ENCODE measurements at places on chromosomes 13 and 19.

- DNase-seq: no peak
These were observed 1314.9 kb downstream of the PCDH9 start for GRCh38 chr13:65915195-65915594.

- DNase-seq: no peak
These were observed 190.1 kb downstream of the GPC5 start for GRCh38 chr13:91588541-91588940.

GRCh38 chr13:100209857-100210825 is 121.2 kb downstream of the PCCA start:
- DNase-seq: no peak

DNA sequence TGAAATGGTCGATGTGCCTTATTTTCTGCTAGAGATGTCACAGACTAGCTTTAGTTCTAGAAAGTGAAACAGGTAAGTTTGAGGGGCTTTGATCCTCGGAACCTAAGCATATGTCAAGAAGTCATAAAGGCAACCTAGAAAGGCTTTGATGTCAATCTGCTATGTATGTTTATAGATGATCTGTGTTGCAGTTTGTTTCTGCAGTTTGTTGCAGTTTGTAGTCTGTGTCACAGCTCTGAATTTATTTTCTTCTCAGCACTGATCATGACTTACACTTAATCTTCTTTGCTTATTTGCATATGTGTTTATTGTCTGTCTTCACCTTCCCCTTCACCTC is 5.9 kb downstream of the LSM14A start:
- DNase-seq: no peak

DNA sequence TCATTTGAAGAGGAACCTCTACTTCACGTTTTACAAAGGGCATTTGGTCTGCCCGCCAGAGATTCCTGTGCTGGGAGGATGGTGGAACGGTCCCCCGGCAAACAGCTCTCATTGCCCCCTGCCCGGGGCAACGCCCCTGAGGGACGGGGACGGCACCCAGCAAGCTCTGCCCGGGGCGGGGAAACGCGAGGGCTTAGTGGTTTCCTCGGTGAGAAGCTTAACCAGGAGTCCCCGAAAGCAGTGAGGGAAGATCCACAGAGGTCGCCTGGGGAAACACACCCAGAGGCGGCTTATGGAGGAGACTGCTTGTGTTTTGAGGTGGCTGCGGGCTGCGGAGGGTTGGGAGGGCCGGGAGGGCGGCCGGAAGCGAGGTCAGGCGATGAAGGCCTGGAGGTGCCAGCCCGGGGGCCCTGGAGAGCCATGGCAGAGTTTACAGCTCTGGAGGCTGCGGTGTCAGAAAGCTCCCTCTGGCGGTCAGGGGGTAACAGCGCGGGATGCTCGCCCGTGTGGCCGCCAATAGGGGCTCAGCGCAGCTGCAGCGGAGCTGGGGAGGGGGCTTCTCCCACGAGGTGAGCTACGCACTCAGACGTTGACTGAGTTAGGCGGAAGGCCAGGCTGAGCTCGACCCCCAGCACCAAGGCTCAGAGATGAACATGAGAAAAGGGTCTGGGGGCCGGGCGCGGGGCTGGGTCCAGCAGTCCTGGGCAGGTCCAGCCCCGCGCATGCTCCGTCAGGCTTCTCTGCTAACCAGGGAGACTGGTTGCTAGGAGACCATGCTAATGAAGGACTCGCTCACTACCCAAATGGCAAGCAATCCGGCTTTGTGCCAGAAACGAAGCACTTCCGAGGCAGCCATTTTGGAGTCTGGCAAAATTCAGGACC is 652 bp upstream of the TPGS1 start:
- peak; percentile 95 for DNase-seq

GRCh38 chr13:50912851-50913250 is 3.3 kb downstream of the RNASEH2B start:
- DNase-seq: no peak

- DNase-seq: no peak
These were observed 15.0 kb upstream of the ZSCAN4 start for GRCh38 chr19:57653689-57654088.

GRCh38 chr13:113548778-113549621 is 35.6 kb upstream of the TFDP1 start:
- no peak for DNase-seq

- DNase-seq: peak; percentile 54
These were observed at the start of gene PLIN5 for GRCh38 chr19:4534836-4535658. TSS of gene PLIN5 (minus strand) at chr19:4535224. CDS start at chr19:4534074, 1,150 bp downstream.

- DNase-seq: no peak
These were observed 341.0 kb downstream of the DNAJC15 start for GRCh38 chr13:43364210-43365038.

GRCh38 chr19:32680986-32681385 is 5.3 kb downstream of the RGS9BP start:
- no peak for DNase-seq

- DNase-seq: no peak
These were observed 61.7 kb upstream of the MCF2L start for GRCh38 chr13:112907286-112907685.

GRCh38 chr19:18220632-18221275 is 5.5 kb downstream of the PDE4C start:
- DNase-seq: peak; percentile 12

DNA sequence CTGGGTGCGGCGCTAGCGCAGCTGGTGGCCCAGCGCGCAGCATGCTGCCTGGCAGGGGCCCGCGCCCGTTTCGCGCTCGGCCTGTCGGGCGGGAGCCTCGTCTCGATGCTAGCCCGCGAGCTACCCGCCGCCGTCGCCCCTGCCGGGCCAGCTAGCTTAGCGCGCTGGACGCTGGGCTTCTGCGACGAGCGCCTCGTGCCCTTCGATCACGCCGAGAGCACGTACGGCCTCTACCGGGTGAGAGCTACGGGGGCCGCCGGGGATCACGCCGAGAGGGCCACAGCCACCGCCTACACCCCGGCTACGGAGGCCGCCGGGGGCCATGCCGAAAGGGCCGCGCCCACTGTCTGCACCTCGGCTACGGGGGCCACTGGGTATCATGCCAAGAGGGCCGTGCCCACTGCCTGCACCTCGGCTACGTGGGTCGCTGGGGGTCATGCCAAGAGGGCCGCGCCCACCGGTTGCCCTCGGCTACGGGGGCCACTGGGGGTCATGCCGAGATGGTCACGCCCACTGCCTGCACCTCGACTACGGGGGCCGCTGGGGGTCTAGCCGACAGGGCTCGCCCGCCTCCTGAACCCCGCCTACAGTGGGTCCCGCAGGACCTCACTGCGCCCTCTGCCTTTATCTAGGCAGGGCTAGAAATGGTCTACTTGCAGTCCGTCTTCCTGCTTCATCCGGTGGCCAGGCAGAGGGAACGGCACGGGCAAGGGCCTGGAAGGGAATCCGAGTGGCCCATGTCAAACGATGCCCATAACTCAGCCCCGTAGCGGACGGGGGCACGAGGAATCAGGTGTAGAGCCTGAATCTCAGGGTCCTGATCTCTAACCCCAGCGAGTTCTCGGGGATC is 500 bp downstream of the PGLS start:
- DNase-seq: peak; percentile 83

GRCh38 chr19:13098277-13099072 is 4.2 kb downstream of the LYL1 start:
- DNase-seq: no peak

DNA sequence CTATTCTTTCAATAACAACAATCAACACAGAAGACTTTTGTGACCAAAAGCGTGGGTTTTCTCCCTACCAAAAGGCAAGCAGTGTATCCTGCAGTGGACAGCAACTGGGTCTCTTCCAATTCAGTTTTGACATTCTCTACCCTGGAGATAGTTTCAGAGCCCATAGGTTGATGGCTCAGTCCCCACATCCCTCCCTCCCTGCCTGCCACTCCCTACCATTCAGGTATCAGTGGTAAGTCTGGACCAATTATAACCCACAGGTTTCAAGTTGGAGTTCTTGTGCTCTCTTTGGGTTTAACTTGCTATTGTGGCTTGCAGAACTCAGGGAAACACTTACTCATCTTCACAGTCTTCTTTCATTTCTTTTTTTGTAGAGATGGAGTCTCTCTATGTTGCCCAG is 60.2 kb downstream of the ZNF823 start:
- DNase-seq: no peak

- DNase-seq: no peak
These were observed 393.7 kb downstream of the GPC6 start for GRCh38 chr13:93620181-93620765.

- no peak for DNase-seq
These were observed 32.5 kb downstream of the MCF2L start for GRCh38 chr13:113001241-113002140.

- no peak for DNase-seq
These were observed 3.6 kb upstream of the BCL3 start for GRCh38 chr19:44744871-44745332.

DNA sequence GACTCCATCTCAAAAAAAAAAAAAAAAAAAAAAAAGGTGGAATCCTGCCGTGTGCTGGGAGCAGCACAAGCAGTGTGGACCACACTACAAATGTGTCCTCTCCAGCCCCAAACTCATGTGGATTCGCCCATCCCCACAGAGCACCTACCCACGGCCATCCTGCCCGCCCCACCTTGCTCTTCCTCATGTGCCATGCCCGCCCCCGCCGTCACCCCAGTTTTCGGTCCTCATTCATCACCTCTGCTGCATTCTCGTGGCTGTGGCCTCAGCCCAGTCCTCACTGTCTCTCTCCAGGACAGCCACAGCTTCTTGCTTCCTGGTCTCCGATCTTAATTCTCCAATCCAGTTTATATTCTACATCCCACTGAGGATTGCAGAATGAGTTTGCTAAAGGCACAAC is 80.0 kb upstream of the TM9SF2 start:
- DNase-seq: no peak

DNA sequence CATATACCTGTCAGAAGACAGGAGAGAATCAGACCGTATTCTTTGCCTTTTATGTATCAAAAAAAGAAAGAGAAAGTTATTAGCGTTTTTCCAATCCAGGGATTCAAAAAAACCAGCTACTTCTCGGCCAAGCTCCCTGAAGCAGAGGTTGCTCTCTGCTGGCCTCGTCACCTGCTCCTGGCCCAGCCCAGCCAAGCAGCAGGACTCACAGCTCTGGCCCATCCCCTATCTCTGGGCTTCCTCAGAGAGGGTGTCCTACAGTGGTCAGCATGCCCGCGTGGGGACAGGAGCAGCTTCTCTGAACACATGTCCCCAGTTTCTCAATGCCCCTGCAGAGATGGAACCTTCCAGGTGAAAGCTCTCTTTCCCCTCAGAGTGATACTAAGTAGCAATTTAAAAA is 209.0 kb downstream of the URI1 start:
- DNase-seq: no peak

- DNase-seq: peak; percentile 53
These were observed 46.4 kb downstream of the CELF5 start for GRCh38 chr19:3270902-3271301.

GRCh38 chr19:4922530-4923275 is 13.4 kb downstream of the UHRF1 start:
- no peak for DNase-seq

- DNase-seq: no peak
These were observed 137.3 kb downstream of the KDM4B start for GRCh38 chr19:5106191-5106726.

DNA sequence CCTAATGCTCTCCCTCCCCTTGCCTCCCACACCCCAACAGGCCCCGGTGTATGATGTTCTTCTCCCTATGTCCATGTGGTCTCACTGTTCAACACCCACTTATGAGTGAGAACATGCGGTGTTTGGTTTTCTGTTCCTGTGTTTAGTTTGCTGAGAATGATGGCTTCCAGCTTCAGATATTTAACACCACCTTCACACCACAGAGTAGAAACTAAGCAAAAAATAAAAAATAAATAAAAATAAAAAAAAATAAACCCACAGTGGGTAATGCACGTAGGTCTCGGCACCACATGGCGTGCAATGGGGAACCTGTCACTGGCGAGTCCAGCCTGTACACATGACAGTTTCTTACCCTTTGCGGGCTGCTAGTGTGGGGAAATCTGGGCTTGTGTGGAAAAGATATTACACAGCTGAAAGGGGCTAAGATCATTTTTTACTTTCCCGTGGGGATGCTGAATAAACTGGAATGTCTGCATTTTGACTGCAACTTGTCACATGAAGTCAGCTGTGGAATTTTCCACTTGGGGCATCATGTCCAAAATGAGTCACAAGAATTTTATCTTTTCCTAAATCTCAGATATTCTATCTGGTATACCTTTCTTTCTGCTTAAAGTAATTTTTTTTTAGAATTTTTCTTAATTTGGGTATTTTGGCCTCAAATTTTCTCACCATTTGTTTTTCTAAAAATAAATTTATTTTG is 170.5 kb downstream of the IRS2 start:
- no peak for DNase-seq

DNA sequence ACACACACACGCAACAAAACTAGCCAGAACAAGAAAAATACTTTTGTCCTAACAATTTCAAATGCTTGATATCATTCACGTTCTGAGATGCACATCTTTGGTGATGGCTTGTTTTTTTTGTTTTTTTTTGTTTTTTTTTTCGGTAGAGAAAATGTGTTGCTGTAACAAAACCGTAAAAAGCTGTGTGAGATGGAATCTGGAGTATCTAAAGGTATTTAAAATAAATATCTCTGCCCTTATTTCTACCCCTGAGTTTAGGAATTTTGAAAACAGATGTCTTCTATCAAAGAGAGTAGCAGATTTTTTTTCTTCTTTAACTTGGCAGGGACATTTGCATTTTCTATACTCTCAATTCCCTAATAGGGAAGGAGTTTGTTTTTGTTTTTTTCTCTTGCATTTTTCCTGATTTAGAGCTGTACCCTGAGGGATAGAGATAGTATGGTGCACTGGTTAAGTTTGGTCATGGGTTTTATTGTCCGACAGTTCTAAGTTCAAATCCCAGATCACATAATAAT is 446.6 kb downstream of the KLF5 start:
- DNase-seq: no peak

DNA sequence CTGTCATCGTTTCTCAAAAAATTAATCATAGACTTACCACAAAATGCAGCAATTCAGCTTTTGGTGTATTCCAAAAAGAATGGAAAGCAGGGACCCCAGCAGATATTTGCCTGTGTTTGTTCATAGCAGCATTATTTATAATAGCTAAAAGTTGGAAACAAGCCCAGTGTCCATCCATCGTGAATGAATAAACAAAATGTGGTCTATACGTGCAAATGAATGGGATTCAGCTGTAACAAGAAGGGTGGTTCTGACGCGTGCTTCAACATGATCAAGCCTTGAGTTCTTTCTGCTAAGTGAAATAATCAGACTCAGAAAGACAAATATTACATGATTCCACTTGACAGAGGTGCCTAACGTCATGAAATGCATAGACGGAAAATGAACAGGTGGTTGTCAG is 36.4 kb downstream of the PSG11 start:
- no peak for DNase-seq

GRCh38 chr19:16446724-16447368 is 24.9 kb downstream of the EPS15L1 start:
- peak; percentile 29 for DNase-seq

DNA sequence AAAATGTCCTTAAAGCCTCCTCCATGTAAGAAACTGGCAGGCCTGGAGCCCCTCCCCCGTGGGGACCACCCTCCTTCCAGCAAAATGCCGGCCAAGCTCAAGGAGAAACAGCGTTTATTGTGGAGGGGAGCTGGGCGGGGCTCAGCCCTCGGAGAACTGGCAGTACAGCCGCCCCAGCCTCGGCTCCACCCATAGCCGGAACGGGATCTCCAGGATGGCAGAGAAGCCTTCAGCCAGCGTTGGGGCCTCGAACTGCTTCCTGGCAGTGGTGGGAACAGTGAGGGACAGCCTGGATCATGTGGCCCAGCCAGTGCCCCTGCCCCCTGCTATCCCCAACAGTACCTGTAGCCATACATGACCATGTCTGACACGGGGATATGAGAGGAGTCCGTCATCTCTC is 6.3 kb downstream of the PNKP start:
- DNase-seq: no peak

GRCh38 chr19:35592226-35592625 is 6.3 kb downstream of the PMIS2 start:
- DNase-seq: no peak

- peak; percentile 8 for DNase-seq
These were observed 616 bp upstream of the PCDH17 start for GRCh38 chr13:57630661-57631595.
